ENCODE measurements at places on chromosomes 5 and 9. TPM values are rescaled to one million over a fixed set of nuclear protein-coding genes. Genes with fewer than 3 reads are reported as not detected.

- DNase-seq, result no peak
Observed at GRCh38 chr5:58258984-58259684, 200.8 kb downstream of the PLK2 start.

GRCh38 chr9:36504156-36504555, 68.5 kb upstream of the MELK start:
- DNase-seq, result no peak

DNA sequence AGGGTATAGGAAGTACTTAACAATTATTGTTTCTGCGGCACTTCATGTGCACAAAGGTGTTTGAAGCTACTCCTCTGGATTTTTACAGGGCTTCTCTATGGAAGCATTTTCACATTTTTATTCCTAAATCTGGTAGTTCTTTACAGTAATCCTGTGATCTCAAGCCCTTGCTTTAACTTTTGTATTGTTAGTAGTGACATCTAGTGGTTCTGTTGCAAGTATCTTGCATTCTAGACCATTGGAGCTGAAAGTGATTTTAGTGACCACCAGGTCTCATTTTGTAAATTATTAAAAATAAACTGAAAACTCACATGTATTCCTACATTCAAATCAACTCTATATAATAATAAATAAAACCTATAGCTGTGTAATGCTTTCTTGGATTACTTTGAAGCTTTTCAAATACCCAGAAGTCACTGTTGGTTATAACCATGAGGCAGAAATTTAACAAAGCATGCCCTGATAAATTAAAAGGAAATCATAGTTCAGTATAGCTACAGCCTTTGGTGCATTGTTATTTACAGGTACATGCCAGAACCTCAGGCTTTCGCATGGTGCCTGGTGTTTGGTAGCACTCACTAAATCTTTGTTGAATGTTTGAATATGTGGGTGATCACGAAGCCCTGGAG, 18.9 kb downstream of the RPS23 start:
- no peak for DNase-seq

DNA sequence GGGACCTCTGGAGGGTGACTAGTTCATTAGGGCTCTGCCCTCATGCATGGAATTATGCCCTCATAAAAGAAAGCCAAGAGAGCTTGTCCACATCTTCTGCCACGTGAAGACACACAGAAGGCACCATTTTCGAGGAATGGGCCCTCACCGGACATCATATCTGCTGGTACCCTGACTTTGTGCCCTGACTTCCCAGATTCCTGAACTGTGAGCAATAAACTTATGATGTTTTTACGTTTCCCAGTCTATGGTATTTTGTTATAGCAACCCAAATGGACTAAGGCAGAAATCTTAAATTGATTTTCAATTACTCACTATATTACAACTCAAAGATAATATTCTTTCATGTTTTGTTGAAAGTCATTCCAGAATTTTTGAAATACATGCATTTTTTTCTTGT, 163.8 kb upstream of the PAPPA start:
- no peak for DNase-seq

- no peak for DNase-seq
Observed at GRCh38 chr9:97848215-97848479, 4.9 kb upstream of the FOXE1 start.

GRCh38 chr9:87638292-87638691, 87.6 kb upstream of the CTSL start:
- DNase-seq, result no peak

DNA sequence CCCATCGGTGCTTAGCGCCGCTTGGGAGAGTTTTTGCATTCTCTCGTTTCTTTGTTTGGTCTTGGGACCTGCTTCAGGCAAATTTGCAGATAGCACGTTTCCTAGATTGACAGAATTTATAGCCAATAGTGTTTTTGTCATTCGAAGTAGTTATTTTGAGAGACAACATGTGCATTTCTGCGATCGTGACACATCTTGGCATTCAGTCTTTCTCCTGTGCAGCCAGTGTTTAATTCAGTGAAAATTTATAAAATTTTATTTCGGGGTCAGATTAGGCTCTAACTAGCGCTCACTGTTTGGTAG, 830 bp downstream of the PRRC1 start:
- no peak for DNase-seq

- no peak for DNase-seq
Observed at GRCh38 chr5:112529525-112529924, 110.4 kb upstream of the EPB41L4A start.

GRCh38 chr5:98722188-98722587, 51.3 kb upstream of the RGMB start:
- no peak for DNase-seq

GRCh38 chr5:115939059-115939458, 23.2 kb upstream of the LVRN start:
- DNase-seq, result no peak

GRCh38 chr5:36304095-36304805, 2.5 kb upstream of the RANBP3L start:
- no peak for DNase-seq

- DNase-seq, result no peak
Observed at GRCh38 chr5:115766608-115767007, 49.9 kb downstream of the CDO1 start.

DNA sequence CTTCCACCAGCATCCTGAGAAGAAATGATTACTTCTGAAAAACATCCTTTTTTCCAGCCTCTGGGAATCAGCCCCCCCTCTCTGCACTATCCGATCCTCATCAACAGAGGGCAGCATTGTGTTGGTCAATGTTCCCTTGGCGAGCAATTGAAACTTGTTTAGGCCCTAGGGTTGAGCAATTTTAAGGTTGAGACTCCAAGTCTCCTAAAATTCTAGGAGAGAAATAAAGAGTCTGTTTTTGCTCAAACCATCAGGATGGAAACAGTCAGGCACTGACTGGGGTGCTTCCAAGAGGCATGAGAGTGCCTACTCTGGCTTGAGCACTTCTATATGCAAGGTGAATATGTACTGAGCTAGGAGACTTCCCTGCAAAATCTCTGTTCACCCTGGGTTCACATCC, 12.4 kb upstream of the CYFIP2 start:
- no peak for DNase-seq

DNA sequence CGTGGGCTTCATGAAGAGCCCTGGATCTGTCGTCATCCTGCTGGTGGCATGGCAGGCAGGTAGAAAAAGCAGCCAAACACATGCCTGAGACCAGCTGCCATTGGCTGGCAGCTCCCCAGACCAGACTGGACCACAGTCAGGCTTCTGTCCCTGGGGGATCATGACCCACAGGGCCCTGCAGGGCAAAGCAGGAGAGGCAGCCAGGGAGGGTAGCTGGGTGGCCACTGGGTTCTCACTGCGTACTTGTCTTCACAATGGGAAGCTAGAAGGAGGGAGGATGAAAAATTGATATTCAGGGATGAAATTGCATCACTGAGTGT, 67.8 kb upstream of the GARNL3 start:
- no peak for DNase-seq

- DNase-seq, result no peak
Observed at GRCh38 chr9:110623462-110624025, 44.0 kb upstream of the SVEP1 start.

DNA sequence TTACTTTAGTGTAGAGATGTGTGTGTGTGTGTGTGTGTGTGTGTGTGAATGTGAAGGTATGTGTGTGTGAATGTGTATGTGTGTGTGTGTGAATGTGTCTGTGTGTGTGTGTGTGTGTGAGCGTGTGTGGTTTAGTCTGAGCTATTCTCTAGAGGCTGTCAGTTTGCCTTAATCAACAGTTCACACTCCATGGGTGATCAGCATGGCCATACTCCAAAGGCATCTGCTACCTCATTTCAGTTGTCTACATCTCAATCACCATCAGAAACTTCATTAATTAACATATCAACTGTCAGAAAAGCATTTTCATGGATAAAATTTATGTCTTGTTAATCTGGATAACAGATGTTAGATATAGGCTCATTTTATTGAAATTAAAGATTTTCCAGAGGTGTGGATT, 103.1 kb upstream of the PTPN3 start:
- no peak for DNase-seq

- DNase-seq, result no peak
Observed at GRCh38 chr5:90944116-90944515, 385.5 kb downstream of the ADGRV1 start.

GRCh38 chr9:93035821-93036351, 22.6 kb upstream of the SUSD3 start:
- no peak for DNase-seq

DNA sequence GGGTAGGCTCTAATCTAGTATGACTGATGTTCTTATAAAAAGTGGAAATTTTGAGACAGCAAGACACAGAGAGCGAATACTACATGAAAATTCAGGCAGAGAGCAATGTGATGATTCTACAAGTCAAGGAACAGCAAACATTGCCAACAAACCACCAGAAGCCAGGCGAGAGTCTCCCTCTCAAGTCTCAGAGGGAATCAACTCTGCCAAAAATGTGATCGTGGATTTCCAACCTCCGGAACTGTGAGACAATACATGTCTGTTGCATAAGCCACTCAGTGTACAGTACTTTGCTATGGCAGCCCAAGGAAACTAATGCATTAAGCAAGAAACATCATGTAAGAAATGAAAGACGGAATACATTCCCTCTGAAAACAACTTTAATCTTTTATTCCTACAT, 52.1 kb upstream of the CCNG1 start:
- no peak for DNase-seq

- DNase-seq, result no peak
Observed at GRCh38 chr5:78787783-78788182, 139.2 kb upstream of the LHFPL2 start.

DNA sequence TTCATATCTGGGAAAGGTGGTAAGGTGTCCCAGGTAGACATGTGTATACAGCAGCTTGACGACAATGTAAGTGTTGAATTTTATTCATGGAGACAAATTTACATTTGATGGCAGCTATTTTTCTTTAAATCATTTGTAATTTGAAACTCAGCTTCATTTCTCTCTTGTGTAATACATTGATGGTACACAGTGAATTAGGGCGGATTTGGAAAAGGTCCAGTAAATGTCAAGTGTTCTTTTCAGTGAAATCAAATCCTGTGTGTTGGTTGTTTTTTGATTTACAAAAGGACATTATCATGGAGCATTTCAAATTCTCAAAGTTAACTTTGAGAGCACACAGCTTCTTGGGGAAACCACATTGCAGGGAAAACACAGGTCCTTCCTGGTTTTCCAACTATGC, 30.0 kb upstream of the PCSK1 start:
- no peak for DNase-seq

GRCh38 chr9:137441289-137441934, at the start of gene ENTPD8:
TSS of gene ENTPD8 (minus strand) at chr9:137441357. CDS start at chr9:137438285, 3,072 bp downstream.
- DNase-seq, result no peak

GRCh38 chr9:131738293-131739132, 1.4 kb downstream of the RAPGEF1 start:
- DNase-seq, result no peak

DNA sequence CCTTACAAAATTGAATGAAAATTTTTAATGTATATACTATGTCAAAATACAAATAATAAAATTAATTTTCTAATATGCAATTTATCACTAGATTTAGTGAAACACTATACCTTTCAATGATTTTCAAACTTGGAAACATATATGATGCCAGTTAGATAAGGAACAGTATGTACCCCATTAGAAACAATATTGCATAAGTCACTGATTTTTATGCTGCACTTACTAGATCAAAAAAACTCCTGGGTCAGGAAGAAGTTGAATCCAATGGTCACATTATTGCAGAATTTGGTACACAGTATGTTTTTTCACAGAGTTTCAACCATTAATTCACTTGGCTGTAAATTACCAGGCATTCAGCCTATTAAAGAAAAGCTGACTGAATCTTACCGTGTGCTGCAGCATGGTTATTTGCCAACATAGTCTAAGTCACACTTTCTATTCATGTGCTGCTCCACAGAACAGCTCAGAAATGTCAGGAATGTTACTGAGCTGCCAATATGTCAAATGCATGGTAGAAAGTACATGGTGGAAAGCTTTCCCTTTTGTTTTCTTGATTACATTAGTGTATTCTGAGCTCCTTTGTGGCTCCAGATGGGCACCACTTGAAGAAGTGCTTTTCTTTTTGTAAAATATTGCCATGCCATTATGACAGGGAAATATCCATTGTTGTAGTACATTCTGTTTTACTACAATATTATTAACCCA, 9.9 kb upstream of the PRR16 start:
- DNase-seq, result no peak

DNA sequence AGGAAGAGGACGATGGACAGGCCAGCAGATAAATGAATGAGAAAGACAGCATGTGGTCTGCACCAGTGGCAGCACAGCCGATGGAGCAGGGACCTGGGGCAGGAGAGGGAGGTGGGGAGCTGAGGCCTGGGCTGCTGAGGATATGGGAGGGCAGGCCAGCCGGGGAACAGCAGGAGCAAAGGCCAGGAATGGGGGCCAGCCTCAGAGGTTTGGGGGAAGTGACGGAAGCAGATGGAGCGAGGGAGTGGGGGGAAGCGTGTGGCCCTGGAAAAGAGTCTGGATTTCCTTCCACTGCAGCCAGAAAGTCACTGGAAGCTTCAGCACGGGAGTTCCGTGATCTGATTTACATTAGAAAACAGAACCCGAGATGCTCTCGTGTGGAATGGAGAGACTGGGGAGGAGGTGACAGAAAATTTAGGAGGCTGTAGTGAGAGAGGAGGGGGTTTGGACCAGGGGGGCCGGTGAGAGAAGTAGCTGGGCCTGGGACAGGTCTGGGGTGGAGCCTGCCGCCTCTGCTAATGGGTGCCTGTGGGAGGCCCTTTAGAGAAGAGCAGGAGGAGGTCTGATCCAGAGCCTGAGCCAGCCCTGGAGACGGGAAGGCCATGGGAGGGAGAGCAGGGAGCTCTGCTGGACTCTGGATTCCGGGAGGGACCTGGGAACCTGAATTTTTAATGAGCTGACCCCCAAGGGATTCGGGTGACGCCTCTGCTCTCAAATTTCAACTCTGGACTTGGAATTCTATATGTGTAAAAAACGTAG, 65.4 kb downstream of the TSPAN17 start:
- no peak for DNase-seq

- no peak for DNase-seq
Observed at GRCh38 chr5:89043676-89044075, 160.7 kb upstream of the MEF2C start.

CORO2A gene
- 7.2 TPM for total RNA-seq

TNFSF15 gene
- total RNA-seq, result 2.0 TPM

C9 gene
- total RNA-seq, result 1.8 TPM

ZBTB26 gene
- 7.2 TPM for total RNA-seq

PHF19 gene
- 33.1 TPM for total RNA-seq

FLT4 gene
- total RNA-seq, result 7.9 TPM

TTLL11 gene
- 9.0 TPM for total RNA-seq

EPB41L4B gene
- 47.2 TPM for total RNA-seq

EDIL3 gene
- 4.6 TPM for total RNA-seq

PPP2CA gene
- 121 TPM for total RNA-seq

DIRAS2 gene
- total RNA-seq, result 1.2 TPM

PCDHA3 gene
- total RNA-seq, result 0.96 TPM

AK8 gene
- total RNA-seq, result 2.6 TPM

CACNA1B gene
- total RNA-seq, result not detected

EIF4EBP3 gene
- 18.0 TPM for total RNA-seq
